ENCODE measurements at places on chromosomes 11 and 22. TPM values are rescaled to one million over a fixed set of nuclear protein-coding genes. Genes with fewer than 3 reads are reported as not detected.

Gene CUL5
- total RNA-seq = 13.4 TPM

Gene RAB1B
- 149 TPM for total RNA-seq

Gene APOA5
- total RNA-seq = not detected

Gene UPK3A
- not detected for total RNA-seq

Gene CNTF
- 1.2 TPM for total RNA-seq

Gene SLC22A25
- total RNA-seq = not detected

Gene ZP1
- 0.38 TPM for total RNA-seq
